WERI-Rb-1 (cell line): ENCODE measurements at places on chromosomes 2 and 18.
A peak's percentile ranks its signal among the peaks of the same experiment; 100 is the strongest.

DNA sequence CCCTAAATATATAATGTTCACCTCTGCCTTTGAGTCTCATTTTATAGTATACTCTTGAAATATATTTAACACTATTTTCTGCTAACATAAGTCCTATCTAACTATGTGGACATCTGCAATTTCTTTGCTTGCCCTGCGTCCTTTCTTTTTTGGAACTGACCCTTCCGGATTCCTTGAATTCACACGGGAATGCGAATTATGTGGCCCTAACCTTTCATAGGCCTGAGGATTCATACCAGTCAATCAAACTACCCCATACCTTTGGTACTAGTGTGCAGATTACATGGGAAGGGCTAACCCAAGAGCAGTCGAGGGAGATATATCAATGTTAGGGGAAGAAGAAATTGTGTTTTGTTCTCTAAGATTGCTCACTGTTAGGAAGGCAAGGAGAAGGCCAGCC, 56.4 kb downstream of the NRXN1 start:
- DNase-seq: no peak

DNA sequence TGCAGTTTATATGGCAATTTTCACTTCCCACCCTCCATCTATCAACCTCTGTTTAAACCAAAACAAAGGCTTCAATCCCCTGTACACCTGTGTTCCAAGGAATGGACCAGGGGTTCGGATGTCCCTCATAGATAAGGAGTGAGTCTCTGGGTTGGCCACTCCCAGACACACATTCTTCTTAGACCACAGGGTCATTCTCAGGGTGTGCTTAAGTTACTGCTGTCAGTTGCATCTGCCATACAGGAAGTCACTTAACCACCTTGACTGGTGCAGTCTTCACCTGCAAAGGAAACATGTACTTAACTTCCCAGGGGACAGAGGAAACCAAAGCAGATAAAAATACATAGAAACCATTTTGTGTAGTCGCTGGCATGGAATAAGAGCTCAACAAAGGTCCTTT, 151.0 kb upstream of the NDUFV2 start:
- DNase-seq: no peak

- no peak for DNase-seq
Observed at GRCh38 chr2:72983500-72984161, 66.3 kb downstream of the EMX1 start.

GRCh38 chr18:32891797-32892196, 119.0 kb upstream of the KLHL14 start:
- no peak for DNase-seq

GRCh38 chr2:130728007-130728454, 839 bp upstream of the GPR148 start:
- DNase-seq: no peak

DNA sequence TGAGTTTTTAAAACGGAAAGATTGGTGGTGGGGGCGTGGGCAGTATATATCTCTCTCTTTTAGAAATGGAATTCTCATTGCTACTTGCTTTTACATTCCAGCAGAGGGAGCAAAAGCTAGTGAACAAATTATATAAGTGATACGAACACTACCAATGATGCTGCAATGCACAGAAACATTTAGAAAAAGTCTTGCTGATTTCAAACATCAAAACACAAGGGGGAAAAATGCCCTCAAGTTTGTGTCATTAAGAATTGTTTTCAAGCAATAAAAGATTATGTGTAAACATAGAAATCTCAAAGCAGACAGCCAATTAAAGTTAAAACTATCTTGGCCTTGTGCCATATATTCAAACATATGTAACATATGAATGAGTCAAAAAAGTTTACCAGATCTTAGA, 296.3 kb upstream of the KCNJ3 start:
- no peak for DNase-seq

DNA sequence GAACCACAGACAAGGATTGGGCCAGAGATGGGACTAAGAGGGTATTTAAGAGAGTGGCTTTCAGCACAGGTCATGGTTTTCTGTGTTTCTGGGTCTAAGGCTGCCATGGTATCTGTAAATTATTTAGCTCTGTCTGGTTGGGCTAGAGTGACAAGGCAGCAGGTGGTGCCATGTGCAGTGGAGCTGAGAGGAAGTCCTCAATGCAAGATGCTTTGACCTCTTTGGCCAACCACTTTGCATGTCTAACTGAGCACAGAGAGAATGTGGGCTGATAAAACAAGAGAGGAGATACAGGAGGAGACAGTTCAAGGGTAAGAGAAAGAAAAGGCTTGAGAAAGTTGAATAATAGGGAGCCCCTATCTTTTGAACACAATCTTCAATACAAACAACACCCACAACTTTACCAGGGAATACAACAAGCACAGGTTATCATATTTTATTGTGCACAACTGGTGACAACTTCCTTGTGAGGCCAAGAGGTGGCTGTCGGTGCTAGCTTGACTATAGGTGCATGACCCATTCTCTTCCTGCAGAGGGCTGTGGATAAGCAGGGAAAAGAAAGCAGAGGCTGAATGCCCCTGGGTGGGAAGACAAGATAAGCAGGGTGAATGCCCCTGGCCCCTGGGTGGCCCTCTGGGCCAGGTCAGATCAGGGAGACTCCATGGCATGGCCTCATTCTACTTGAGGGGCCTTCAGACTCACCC, 12.3 kb downstream of the FLACC1 start:
- peak; percentile 36 for DNase-seq

DNA sequence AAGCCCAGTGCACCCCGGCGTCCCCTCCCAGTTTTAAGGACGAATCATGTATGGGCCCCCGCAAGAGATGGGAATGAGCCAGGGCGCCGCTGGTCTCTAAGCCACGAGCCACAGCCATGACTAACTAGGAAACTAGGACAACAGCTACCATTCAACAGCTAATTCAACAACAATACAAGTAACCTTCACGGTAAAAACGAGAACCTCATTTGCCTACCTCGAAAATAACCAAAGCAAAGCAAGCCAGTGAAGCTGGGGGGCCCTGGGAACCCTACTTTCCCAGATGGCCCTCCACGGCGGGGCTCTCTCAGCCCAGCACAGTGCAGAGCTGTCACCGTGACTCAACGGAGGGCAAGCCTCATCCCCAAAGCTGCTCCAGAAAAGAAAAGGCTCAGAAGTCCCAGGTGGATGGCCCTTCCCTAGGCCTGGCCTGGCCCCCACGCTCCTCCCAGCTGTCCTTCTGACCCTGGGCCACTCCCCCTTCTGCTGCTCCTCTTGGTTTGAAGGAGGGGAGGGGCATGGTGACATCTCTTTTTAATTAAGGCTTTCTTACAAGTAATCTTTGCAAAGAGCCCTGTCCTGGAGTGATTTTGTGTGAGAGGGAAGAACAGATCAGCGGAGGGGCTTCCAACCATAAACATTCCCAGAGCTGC, 126.3 kb downstream of the HDAC4 start:
- peak; percentile 65 for DNase-seq

- DNase-seq: peak; percentile 38
Observed at GRCh38 chr18:24656050-24656449, 195.6 kb downstream of the HRH4 start.

DNA sequence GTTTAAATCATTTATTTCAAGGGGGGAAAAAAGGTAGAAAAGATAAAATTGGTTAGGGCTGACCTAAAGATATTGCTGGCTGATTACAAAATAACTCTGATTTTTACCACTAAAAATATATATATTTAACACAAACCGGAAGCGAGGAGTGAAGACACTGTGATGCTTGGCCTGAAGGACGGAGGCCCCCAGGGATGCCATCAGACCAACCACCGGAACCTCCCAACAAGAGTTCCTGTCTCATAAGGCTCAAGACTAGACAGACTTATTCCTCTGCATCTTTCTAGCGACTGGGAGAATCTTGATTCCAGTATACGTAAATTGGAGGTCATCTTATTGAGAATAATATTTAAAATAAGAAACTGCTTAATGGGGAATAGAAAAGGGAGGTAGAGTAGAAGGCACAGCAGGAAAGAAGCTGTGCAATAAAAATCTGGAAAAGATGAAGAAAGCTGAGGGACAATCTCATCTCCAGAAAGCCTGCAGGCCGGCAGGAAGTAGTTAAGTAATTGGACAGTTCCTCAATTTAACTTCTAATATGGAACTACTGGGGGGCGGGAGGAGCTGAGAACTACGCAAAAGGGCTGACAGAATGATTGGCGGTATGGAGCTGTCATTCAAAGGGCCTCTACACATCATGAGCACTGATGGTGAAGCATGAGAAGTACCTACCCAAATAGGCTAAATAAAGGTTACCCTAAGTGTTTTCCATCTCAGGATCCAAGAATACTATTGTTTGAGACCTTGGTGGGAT, 91.1 kb downstream of the DTNB start:
- no peak for DNase-seq

- no peak for DNase-seq
Observed at GRCh38 chr2:163682695-163683094, 53.1 kb downstream of the FIGN start.

GRCh38 chr2:223260681-223261080, 208.7 kb downstream of the KCNE4 start:
- DNase-seq: no peak

DNA sequence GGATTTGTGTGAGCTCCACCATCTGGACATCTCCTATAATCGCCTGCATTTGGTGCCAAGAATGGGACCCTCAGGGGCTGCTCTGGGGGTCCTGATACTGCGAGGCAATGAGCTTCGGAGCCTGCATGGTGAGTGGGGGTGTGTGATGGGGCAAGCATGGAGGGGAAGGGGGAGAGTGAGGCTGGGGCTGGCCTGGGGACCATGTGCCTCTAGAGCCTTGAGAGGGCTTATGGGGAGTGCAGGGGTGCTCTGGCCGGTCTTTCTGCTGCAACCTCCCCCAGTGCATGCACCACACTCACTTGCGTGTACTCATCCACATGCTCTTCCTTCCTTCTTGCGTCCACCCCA, 7.9 kb downstream of the STK11IP start:
- DNase-seq: no peak

DNA sequence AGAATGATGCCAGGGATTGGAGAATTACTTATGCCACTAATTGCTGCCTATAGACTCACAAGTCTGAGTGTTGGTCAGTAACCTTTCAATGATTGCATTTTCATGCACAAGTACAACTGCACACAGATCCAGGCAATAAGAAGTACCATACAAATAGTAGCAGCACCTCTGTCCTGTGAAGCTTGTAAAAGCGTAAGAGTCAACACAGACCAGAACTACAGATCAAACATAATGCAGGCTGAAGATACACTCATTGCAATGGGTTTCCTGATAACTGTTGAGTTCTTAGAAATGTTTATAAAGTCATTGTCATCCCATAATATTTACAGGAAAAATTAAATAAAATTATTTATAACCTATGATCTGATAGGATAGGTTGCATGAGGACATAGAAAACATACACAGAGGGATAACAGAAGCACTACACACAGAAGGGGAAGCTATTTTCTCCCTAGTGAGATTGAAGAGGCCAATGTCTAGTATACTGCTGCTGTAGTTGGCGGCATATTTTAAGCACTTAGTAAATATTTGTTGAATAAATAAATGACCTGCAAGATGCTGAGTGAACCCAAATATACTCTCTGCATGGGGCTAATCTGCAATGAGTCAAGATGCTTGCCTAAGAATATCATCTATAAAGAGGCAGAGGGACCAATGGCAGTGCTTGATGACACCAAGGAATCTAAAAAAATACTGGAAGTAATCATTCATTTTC, 5.7 kb upstream of the PIK3C3 start:
- DNase-seq: no peak

- peak; percentile 75 for DNase-seq
Observed at GRCh38 chr2:217054791-217055190, 194.9 kb upstream of the TNP1 start.

GRCh38 chr2:150410809-150411208, 76.7 kb downstream of the RND3 start:
- no peak for DNase-seq

GRCh38 chr18:21686282-21687105, 18.1 kb downstream of the ABHD3 start:
- no peak for DNase-seq

GRCh38 chr2:46304635-46305034, 7.4 kb downstream of the EPAS1 start:
- no peak for DNase-seq

GRCh38 chr2:116676776-116677175, 1137.7 kb upstream of the DDX18 start:
- no peak for DNase-seq

DNA sequence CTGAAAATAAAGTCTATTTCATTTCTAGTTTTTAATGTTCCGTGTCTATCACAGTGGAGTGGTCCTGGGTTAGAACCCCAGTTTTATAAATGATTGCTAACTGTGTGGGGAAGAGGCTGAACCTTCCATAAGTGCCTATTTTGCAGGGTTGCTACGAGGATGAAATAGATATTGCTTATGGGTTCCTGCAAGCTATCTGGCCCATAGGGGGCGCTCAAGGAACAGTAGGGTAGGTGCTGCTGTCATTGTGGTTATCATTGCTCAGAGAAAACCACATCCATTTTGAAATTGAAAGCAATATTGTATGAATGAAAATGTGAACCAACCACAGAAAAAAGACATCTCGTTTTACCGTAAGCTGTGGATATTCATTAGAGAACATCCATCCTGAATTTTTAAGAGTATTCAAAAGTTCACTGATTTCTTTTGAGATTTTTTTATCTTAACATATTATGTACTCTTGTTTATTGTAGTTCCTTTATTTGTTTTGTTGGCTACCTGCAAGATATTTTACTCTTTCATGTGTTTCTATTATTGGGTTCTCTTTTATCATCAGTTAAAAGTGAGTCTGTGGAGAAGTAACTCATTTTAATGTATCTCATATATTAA, 261.6 kb downstream of the NAPG start:
- peak; percentile 75 for DNase-seq

GRCh38 chr2:69936906-69937305, 22.0 kb downstream of the MXD1 start:
- DNase-seq: no peak

GRCh38 chr2:47054868-47055267, 100.2 kb downstream of the STPG4 start:
- DNase-seq: no peak

GRCh38 chr2:214545898-214546542, 135.2 kb downstream of the VWC2L start:
- no peak for DNase-seq

DNA sequence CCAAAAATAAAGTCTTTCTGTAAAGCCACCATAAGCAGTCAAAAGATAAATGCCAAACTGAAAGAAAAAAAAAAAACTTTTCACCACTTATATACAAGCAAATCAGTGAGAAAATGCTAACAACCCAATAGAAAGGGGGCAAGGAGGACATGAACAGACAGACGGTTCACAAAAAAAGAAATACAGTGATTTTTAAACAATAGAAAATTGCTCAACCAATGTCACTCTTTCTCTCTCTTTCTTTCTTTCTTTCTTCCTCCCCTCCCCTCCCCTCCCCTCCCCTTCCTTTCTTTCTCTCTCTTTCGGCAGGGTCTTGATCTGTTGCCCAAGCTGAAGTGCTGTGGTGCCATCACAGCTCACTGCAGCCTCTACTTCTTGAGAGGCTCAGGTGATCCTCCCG, 28.8 kb upstream of the SPATA3 start:
- DNase-seq: no peak

DNA sequence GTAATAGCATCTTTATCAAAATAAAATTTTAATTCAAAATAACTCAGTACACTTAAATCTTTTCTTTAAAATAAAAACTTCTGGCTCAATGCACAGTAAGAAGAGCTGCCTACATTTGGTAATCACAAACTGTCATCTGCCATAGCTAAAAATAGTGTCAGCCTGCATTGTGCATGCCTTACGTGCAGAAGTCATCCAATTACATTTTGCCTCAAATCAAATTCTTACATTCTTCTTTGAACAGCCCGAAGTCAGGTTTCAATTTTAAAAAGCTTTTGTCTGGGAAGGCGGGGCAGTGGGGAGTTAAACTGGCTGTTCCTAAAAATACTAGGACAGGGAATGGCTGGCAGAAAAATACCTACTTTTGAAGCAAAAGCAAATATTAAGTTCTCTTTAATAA, 51.1 kb downstream of the RTN4 start:
- no peak for DNase-seq

- no peak for DNase-seq
Observed at GRCh38 chr2:195961873-195962272, 106.8 kb downstream of the DNAH7 start.
